Coronary artery (tissue), 2 donors: ENCODE measurements at places on chromosomes 7 and 10.

GRCh38 chr7:129122751-129123509, 21.6 kb upstream of the TSPAN33 start:
- DNase-seq = no peak

GRCh38 chr10:52759154-52759553, 13.4 kb downstream of the MBL2 start:
- no peak for DNase-seq

DNA sequence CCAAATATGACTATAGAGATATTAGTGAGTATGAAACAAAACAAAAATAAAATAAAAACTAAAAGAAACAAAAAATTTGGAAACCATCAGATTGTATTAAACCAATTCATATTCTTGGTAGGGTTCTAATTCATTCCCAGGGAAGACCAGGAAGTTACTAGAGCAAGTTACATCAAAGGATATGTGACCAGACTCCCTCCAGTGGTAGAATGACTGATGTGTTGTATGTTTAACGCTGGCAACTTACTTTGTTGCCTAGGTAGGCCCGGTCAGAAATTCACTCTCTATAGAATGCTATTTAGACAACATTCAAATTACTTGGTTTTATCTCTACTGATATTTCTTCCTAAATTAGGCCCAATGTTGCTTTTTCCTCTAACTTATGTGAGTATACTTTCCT, 5.2 kb downstream of the PHYHIPL start:
- no peak for DNase-seq

- no peak for DNase-seq
Measured at GRCh38 chr10:101986624-101986971, 69.4 kb downstream of the ARMH3 start.

GRCh38 chr10:84291384-84291783, 37.0 kb upstream of the CCSER2 start:
- DNase-seq = no peak

- peak; percentile 45 for DNase-seq
Measured at GRCh38 chr10:79021948-79022499, 46.7 kb upstream of the ZMIZ1 start.

DNA sequence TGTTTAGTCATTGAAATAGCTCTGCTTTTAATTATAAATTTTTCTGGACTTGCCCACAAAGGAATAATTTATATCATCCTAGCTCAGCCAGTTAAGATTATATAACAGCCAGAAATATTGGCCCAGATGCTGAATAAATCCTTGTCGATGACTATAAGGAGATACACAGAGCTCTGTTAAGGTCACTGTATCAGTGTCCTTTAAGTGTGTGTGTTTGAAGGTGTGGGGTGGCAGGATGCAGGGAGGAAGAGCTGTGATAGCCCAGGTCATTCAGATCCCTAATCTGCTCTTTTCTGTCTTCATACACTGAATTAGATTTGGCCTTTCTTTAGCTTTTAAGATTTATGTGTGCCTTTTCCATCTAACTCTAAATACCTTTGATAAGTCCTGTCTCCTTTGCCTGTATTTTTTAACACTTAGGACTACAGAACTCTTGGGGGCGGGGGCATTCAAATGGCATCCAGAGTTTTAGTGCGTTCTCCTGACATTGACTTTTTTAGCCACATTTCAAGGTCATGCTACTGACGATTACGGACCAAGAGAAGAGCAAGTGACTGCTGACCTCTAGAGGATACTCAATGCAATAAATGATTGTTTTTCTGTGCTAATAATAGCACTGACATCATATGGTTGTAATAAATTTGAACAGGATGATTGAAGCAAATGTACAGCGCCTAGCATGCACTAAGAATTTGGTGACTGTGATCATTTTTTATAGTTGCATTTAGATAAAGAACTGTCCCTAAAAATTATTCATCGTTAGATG, 172.3 kb downstream of the CACNB2 start:
- no peak for DNase-seq
